Stimulated activated CD8-positive, alpha-beta memory T cell treated with anti-CD3 and anti-CD28 coated beads, Interleukin-7, amount 100 ng/mL, for 1 hour (primary cell): ENCODE measurements at places on chromosomes 7 and 10.

DNA sequence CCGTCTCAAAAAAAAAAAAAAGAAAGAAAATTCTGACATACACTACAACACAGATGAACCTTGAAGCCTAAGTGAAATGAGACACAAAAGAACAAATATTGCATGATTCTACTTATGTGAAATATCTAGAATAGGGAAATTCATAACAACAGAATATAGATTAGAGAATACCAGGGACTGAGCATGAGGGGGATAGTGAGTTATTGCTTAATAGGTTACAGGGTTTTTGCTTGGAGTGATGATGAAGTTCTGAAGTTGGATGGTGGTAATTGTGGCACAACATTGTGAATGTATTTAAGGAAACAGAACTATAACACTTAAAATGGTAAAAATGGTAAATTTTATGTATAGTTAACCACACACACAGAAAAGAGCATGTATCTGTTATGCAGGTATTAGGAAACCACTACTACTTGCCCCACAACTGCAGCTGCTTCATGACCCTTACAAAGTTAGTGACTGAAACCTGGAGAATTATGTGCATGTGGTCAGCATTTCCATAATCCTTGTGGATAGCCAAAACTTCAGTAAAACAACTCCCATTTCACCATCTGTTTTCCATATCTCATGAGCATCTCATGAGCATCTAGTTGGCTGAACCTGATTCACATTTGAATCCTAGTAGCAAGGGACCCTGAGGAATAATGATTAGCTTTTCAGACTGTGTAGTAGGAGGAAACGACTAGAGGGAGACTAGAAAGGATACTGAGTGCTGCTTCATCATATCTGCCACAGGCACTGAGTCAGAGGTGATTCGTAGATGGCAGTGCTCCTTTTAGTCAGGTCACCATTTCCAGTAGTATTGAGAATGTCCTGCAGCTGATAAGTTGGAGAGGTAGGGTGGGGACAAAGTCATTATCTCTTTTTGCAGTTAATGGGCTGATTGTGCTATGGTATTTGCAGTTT is 26.3 kb downstream of the SAMD8 start:
- no peak for DNase-seq

- DNase-seq, result no peak
Measured at GRCh38 chr10:71045204-71045809, 156.9 kb upstream of the PCBD1 start.

DNA sequence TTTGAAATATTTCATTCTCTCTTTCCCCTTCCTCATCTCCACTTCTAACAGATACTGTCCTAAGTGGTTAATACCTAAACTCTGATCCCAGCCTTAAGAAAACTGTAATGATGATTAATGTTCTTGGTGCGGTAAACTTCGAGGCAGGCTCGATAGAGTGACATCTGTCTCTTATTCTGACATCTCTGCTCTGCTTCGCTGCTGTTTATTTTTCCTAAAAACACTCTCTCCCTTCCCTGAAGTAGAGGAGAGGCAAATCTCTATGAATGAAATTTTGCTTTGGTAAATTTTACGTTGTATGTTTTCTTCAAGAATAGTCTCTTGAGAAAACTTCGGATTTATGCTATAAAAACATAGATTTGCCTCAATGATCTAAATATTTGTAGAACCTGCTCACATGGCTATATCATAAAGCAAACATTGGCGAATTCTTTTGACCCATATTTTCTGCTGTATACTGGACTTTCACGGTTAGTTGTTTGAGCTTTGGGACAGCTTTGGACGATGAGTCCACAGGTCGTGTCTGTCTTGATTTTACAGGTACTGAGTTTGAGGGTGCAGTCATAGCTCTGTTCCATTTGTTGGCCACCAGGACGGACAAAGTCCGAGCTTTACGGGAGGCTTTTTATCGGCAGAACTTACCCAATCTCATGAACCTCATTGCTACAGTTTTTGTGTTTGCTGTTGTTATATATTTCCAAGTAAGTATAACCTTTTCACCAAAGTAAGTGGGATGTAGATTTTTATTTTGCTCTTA is 27.1 kb downstream of the SEC61A2 start:
- DNase-seq, result no peak

DNA sequence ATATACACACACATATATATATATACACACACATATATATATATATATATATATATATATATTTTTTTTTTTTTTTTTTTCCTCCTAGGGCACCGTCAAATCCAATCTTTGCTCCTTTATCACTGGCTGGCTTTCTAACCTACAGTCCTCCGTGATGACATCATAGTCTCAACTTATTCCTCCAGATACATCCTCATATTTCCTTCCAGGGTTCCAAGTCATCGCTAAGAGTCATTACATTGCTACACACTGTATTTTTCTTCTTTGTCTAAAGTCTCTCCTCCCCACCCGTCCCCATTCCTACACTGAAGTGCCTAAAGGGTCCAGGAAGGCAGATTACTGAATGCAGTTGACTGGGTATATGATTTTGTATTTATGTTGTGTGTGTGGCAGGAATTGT is 1.1 kb upstream of the FAM200A start:
- no peak for DNase-seq

GRCh38 chr7:30965883-30966282 is 2.1 kb downstream of the GHRHR start:
- no peak for DNase-seq

GRCh38 chr7:106756884-106757283 is 95.9 kb upstream of the CCDC71L start:
- DNase-seq, result no peak

GRCh38 chr7:28536259-28536658 is 123.9 kb downstream of the CREB5 start:
- no peak for DNase-seq

GRCh38 chr7:8436965-8437364 is 3.6 kb downstream of the NXPH1 start:
- peak; percentile 4 for DNase-seq
